ENCODE measurements at places on chromosomes 2 and 18.

- no peaks in the 10 kb centered on the region for H3K4me1 ChIP-seq
- H3K36me3 ChIP-seq = no peaks in the 10 kb centered on the region
Measured at GRCh38 chr2:210561475-210561874, 5.1 kb downstream of the CPS1 start.

GRCh38 chr2:126655500-126656430 lies at the start of gene GYPC:
Gene GYPC, plus strand, starts transcription at chr2:126656158. Its CDS starts 106 bp downstream, at chr2:126656264.
- H3K36me3 ChIP-seq = no peaks in the 10 kb centered on the region
- peak within 1 kb of the TSS; percentile 72 for H3K4me3 ChIP-seq
- H3K4me1 ChIP-seq = peaks cover 42% of the 10 kb centered on the region
- DNase-seq = peak; percentile 80
- peak within 1 kb of the TSS; percentile 91 for H3K27ac ChIP-seq

GRCh38 chr2:108825254-108825653 lies 38.7 kb downstream of the CCDC138 start:
- H3K4me3 ChIP-seq = no peak overlapping the region
- no peaks in the 10 kb centered on the region for H3K36me3 ChIP-seq
- H3K27me3 ChIP-seq = no peaks in the 10 kb centered on the region
- no peaks in the 10 kb centered on the region for H3K4me1 ChIP-seq
- H3K27ac ChIP-seq = no peak overlapping the region
- no peak for DNase-seq

DNA sequence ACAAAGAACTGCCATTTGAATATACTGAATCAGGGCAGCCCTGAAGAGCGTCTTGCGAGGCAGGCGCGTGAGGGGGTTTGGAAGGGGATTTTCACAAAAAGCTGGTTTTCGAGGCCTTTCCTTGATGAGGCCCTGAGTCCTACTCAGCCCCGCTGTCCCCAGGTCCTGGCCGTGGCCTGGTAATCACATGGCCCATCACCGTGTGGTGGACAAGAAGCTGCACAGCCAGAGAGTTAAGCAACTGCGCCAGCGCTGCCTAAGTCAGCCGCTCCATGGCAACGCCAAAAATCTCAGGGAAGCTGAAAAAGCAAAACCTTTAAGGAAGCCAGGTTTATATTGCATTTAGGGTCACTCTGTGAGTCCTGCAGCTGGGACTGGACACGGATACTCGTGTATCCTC lies 341.2 kb upstream of the MYT1L start:
- DNase-seq = no peak
- no peaks in the 10 kb centered on the region for H3K36me3 ChIP-seq
- H3K27me3 ChIP-seq = no peaks in the 10 kb centered on the region

DNA sequence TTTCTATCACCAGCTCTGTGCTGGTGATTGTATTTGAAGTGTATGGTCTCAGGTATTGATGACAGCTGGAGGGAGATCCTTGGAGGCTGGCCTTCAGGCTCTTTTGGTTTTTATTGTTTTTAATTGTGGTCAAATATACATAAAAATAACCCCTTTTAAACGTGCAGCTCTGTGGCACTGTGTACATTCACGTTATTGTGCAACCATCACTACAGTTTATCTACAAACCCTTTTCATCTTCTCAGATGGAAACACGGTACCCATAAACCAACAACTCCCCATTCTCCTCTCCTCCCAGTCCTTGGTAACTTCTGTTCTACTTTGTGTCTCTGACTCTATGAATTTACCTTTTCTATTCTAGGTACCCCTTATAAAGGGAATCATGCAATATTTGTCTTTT lies 79.3 kb upstream of the ATP8B1 start:
- no peaks in the 10 kb centered on the region for H3K4me1 ChIP-seq
- H3K36me3 ChIP-seq = no peaks in the 10 kb centered on the region
- no peaks in the 10 kb centered on the region for H3K27me3 ChIP-seq
- no peak overlapping the region for H3K27ac ChIP-seq
- no peak for DNase-seq

- no peaks in the 10 kb centered on the region for H3K4me1 ChIP-seq
- no peak overlapping the region for H3K4me3 ChIP-seq
- H3K27ac ChIP-seq = no peak overlapping the region
Measured at GRCh38 chr2:176488431-176488830, 219.2 kb downstream of the MTX2 start.

DNA sequence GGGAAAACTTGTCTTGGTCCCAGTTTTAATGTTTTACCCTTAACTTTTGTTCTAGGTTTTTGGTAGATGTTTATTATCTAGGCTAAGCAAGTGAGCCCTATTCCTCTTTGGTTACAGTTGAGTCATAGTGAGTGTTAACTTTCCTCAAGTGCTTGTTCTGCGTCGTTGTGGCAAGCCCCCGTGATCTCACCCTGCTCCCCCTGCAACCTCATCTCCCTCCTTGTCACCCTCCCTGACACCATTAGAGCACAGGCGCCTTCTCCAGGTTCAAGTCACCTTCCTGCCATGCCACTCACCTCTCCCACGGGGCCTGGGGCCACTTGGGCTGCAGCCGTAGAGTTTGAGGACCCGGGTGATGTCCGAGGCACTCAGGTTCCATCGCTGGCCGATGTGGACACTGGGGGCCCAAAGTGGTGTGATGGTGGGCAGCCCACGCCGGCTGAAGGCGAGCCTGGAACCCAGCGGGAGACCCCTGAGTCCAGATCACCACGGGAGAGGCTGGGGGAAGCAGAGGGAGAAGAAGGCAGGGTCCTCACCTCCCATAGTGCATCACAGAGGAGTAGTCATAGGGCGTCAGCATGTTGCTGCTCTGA lies 8.7 kb downstream of the ASTL start:
- H3K4me1 ChIP-seq = no peaks in the 10 kb centered on the region
- H3K4me3 ChIP-seq = no peak overlapping the region
- no peak overlapping the region for H3K27ac ChIP-seq
- DNase-seq = no peak

DNA sequence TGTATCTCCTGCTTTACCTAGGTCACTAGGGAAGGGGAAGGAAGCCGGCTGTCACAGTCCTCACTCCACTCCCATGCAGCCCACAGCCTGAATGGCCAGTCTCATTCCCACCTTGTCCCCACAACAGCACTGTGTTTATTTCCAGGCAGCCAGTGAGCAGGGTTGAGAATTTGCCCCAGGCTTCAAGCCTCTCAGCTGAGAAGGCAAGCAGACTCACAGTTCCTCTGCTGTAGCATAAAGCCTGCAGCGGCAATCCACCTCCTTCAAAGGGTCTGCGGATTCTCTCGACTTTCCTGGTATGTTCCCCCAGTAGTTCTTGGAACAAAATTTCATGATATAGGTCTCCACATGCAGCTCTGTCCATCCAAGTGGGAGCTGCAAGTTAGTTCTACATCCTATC lies 262.9 kb upstream of the GULP1 start:
- H3K27ac ChIP-seq = no peak overlapping the region
- no peak for DNase-seq
- H3K27me3 ChIP-seq = no peaks in the 10 kb centered on the region
- H3K4me1 ChIP-seq = no peaks in the 10 kb centered on the region
